ENCODE measurements at places on chromosomes 2 and 18.
A peak's percentile ranks its signal among the peaks of the same experiment; 100 is the strongest.

- no peak for DNase-seq
Measured at GRCh38 chr2:30393510-30393909, 53.5 kb upstream of the LCLAT1 start.

- no peak for DNase-seq
Measured at GRCh38 chr2:42752314-42752713, 11.6 kb downstream of the OXER1 start.

- DNase-seq = no peak
Measured at GRCh38 chr2:130949954-130950353, 113.2 kb downstream of the ARHGEF4 start.

DNA sequence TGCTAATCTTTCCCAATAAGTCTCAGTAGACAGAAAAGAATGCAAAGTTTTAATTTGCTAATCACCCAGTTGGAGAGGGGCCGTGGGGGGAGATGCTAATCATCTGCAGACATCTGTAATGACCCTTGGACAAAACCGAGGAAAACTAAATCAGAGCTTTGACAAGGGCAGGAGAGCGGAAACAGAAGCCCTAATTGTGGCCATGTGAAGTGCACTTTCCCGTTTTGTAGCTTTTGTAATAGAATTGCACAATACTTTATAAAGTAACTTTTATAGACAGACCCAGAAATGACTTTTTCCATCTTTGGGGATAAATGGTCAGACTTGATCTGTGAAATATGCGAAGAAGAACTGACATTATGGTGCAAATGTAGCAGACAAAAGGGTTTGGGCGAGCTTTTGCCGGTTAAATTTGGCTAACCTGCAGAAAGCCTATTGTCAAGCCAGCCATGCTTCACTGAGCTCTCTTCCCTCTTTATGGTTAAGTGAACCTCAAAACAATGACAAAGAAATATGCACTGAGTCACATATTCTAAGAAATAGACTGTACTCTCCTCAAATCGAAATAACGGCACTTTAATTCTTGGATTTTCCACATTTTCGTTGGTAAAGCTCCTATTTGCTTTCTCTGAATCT, 980.1 kb upstream of the POU3F3 start:
- DNase-seq = no peak

GRCh38 chr2:36564377-36564930, 33.5 kb downstream of the FEZ2 start:
- DNase-seq = no peak

DNA sequence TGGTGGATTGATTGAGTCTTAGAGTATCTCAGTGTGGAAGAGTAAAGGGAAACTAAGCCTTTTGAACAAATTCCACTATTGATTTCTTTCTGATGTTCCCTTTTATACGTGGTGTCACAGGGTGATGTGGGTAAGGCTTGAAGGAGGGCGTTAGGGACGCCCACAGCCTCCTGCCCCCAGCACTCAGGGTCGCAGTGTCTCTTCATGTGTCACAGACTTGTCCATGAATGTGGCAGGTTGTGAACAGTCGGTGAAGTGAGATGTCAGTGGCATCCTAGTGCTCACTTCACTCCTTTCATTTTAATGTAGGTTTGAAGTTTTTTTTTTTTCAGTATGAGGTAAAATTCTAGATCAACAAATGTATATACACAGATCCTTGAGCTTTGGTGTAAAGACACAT, 123.2 kb upstream of the IL1R2 start:
- DNase-seq = no peak

DNA sequence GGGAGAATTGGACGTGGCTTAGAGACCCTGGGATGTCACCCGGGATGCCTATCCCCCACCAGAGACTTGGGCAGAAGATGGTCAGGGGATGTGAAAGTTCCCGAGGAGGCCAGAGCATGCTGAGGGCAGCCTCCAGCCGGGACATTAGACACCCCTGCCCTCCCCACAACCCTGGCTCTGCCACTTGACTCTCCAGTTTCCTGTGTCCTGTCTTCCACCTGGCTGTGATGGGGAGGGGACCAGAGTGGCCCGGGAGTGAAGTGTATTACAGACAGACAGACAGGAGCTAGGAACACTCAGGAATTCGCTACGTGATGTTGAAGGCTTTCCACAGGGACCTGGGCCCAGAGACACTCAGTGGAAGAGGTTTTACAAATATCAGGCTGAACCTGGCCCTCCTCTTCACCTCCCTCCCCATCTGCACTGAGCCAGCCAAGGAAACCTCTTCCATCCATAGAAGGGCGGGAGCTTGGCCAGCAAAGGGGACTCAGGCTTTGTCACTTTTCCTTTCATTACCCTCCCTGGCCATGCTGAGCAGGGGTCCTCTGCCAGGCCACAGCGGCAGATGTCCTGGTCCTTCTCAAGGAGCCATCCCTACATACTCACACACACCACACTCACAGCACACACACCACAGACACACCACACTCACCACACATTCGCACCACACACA, 60.7 kb downstream of the SDC1 start:
- no peak for DNase-seq

DNA sequence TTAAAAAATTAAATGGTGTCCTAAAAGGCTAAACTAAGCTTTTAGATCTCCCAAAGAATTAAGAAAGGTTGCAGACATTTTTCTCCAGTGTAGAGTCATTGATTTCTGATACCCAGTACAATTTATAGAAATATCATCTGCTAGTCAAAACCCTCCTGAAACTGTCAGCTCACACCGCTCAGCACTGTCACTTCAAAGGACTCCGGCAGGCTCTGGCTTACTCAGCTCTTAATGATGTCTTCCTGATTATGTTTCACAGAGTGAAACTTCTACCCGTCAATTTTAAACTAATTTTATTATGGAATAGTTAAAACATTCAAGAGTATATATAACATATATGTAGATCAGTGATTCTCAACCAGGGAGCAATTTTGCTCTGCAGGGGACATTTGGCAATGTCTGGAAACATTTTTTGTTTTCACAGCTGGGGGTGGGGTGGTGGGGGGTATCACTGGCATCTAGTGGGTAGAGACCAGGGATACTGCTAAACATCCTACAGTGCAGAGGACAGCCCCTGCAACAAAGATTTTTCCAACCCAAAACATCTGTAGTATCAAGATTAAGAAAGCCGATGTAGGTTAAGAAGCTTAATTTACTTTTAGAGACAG, 31.6 kb downstream of the CDK15 start:
- DNase-seq = no peak

- DNase-seq = no peak
Measured at GRCh38 chr2:130198343-130198742, at the start of gene TUBA3E. Gene TUBA3E, minus strand, starts transcription at chr2:130198439. Its CDS starts 79 bp downstream, at chr2:130198360.

DNA sequence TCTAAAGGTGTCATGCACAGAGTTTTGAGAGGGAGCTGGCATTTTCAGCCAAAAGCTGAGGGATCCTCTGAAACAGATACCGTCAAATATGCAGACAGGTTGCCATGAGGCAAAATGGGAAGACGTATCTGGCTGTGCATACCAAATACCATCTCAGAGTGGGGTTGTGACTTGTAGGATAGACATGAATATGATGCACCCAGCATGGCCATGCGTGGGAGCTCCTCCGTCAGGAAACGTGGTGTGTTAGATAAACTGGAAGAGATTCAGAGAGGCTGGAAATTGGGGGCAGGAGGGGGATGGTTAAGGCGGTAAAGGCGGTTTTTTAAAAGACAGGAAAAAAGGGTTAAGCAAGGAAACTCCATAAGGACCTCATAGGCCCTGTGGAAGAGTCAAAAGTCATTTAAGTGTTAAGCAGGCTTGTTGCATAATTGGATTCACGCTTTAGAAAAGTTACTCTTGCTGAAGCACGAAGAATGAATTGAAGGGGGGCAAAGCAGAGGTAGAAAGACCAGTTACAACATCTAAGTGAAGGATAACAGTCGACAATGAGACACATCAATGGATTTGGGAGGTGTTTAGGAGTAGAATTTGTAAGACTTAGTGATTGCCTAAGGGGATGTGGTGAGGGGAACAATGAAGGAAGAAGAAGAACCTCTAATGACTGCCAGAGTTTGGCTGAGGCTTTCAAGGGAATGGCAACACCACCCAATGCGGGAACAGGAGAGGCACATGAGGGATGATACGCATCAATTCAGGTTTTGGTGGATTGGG, 139.6 kb upstream of the CTAGE1 start:
- no peak for DNase-seq

DNA sequence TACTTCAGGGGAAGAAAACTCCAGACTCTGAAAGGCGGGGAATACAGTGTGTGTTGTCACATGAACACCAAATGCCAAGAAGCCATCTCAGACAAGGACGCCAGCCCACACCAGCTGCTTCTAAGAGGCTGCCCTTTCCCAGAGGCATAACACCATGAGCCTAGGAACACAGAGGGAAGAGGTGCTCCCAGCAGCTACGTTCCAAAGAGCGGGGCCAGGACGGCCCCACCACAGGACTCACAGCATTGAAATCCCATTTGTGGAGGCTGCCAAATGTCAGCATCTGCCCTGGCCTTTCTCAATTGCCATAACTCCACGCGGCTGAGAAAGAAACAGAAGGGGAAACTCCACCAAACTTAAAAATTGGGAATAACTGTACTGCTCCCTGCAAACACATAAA, 20.1 kb upstream of the ID2 start:
- DNase-seq = no peak

GRCh38 chr2:64203858-64204632, 59.8 kb upstream of the PELI1 start:
- DNase-seq = peak; percentile 24

GRCh38 chr2:25230948-25231311, 62.5 kb upstream of the POMC start:
- DNase-seq = no peak
